GM18507 (cell line): ENCODE measurements at places on chromosomes 2 and 18.
A peak's percentile ranks its signal among the peaks of the same experiment; 100 is the strongest.

DNA sequence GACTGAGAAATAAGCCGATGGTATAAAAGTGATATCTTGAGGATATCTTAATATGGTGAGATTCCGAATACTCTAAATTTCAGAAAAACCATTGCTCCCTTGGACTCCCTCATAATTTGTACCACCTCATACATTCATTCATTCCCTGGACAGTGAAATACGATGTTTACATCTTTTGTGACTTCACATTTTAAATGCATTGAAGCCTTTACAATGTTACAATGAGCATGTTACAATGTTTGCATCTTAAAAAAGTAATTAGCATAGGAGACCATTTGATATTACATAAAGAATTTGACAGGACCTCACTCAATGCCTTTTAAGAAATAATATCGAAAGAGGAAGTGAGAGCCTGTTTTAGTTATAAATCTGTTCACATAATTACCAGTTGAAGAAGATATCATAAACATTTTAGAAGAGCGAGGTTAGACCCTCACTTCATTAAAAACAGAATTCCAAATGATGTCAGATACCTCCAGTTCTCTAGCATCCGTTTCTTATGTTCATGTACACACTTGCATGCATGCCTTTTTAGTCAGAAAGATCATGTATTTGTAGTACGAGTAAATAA lies 372.0 kb downstream of the ARHGAP15 start:
- DNase-seq = no peak

- no peak for DNase-seq
Measured at GRCh38 chr2:119706221-119706620, 27.2 kb downstream of the TMEM177 start.

- no peak for DNase-seq
Measured at GRCh38 chr2:54941248-54941984, 108.8 kb downstream of the RTN4 start.

DNA sequence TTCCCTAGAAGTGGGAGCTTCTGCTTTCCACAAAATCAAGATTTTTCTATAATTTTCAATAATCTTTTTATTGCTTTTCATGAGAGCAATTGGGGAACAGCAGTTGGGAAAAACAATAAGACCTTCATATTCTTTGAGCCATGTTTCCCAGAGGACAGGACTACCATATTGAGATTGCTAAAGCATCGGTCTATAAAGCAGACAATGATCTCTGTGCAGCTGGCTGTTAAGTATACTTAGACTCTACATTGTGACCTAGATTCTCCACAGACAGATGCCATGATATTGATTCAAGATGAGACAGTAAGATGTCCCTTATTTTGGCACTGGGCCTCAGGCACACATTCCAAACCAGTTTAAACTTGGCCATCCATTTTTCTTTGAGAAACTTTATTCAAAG lies 1178.7 kb downstream of the SUCLG1 start:
- no peak for DNase-seq

- no peak for DNase-seq
Measured at GRCh38 chr18:8286303-8286702, 322.9 kb upstream of the RAB12 start.

GRCh38 chr2:37683241-37683640 lies 11.8 kb upstream of the CDC42EP3 start:
- DNase-seq = no peak

GRCh38 chr2:201925056-201925455 lies 108.6 kb upstream of the FZD7 start:
- no peak for DNase-seq

DNA sequence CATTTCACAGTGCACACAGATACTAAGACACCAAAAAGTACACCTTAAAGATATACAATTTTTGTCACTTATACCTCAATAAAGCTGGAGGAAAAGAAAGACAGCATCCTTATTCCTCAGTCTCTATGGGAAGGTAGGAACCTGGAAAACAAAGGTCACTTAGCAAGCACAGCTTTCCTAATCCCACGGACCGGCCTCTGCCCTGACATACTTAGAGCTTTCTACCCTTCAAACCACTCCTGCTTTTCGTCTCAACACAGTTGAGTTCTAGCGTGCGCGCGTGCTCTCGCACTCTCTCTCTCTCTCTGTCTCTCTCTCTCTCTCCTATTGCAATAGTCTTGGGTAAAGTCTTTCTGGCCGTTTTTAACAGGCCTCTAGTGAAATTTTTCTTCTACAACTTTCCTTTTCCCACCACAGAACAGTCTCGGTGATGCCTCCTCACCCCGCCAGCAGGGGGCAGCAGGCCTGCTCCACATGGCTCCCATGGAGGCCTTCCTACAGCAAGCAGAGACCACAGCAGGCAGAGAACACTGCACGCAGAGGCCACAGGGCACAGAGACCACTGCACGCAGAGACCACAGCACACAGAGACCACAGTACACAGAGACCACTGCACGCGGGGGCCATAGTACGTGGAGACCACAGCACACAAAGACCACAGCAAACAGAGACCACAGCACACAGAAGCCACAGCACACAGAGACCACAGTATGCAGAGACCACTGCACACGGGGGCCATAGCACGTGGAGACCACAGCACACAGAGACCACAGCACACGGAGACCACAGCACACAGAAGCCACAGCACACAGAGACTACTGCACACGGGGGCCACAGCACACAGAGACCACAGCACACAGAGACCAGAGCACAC lies 106.9 kb downstream of the FBXO15 start:
- DNase-seq = no peak

GRCh38 chr2:38740851-38741731 lies 10.1 kb downstream of the SRSF7 start:
- no peak for DNase-seq

DNA sequence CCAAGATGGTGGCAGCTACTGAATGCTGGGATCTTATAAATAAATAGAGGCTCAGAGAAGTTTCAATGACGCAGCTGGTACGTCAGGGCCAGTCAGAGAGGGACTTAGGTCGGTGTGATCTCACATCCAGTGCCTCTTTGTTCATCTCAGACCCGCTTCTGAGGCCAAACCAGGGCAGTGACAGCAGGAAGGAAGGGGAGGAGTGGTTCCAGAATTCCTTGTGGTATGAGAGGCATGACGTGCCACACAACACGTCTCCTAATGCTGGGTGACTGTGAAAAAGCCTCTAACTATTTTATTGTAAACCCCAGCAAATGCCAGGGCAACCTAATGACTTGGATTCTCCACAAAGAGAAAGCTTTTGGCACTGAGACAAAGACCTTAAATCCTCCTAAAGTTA lies 423.3 kb downstream of the LPIN1 start:
- no peak for DNase-seq

DNA sequence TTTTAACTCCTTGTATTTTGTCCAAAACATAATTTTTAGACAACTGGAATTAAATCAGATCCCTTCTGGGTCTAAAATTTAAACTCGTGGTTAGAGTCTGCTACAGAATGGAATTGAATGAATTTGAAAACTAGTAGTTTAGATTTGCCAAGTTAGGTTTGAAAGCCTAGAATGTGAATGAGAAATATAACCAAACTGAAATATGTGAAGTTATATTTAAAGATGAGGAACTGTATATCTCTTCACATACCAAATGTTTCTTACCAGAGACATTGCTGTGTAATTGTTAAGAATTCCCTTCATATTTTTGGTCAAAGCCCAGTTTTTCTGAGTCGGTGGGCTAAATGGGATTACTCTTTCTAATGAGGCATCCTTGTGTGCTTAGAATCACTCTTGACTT lies 74.2 kb downstream of the LPIN1 start:
- DNase-seq = no peak

DNA sequence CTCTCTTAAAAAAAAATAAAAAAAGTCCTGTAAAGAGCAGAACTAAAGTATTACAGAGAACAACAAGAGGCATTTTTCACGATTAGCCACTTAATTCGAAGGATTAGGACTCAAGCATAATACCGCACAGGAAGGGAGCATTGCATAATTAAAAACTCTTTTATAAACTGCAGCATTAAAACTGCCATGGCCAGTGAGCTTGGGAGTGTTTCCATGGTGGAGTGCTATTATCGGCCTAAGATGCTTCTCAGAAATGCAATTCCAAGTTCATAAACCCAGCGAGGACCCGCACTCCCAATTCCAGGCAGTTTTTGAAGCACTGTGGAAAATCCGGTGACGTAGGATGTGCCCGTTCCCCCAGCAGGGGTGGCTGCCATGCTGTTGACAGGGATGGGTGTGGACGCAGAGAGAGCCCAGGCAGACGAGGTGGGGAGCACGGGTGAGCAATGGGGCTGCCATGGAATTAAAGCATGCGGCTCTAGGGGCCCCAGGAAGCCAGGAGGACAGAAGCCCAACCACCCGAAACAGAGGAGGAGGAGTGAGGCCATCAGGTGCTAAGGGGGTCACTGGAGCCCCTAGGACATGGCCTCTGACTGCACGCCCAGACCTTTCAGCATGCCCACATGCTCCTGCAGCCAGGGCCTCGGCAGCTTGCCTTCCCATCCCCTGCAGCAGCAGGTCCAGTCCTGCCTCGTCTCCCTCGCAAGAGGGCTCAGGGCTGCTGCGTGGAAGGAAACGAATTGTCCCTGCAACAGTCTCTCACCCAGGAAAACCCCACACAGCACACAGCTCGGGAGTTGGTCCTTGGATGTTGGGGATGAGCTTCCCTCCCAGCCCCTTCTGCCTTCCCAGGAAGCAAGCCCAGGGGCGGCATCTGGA lies 233.4 kb downstream of the NDUFA10 start:
- no peak for DNase-seq

- no peak for DNase-seq
Measured at GRCh38 chr2:218320704-218321336, 28.5 kb upstream of the TMBIM1 start.

- no peak for DNase-seq
Measured at GRCh38 chr18:77054288-77054605, 78.3 kb downstream of the MBP start.

- no peak for DNase-seq
Measured at GRCh38 chr2:56985609-56986008, 801.8 kb downstream of the CCDC85A start.

DNA sequence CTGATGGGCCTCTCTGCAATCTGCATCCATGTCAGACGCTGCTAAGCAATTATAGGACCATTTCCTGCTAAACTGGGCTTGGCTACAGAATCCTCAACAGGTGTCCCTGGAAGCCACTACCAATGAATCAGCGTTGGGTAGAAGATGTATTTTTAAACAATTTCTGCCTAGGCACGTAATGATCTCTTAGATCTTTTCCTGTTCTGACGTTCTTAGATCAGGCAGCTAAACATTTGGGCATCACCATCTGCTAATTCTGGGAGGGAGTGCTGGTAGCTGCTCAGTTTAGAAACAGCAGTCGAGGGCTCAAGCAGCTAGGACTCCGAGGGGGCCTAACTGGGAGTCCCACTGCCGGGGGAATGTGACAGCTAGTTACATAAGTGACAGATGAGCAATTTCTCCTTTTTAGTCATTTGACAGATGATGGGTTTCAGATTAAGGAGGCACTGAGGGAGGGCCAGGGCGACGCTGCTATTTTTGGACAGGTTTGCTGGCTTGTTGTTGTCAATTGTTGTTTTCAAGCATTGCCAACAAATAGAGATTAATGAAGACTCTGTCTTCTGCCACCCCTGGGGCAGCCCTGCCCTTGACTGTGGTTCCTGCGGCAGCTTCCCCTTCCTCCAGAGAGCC lies 92.7 kb downstream of the MRO start:
- DNase-seq = peak; percentile 36

- no peak for DNase-seq
Measured at GRCh38 chr2:235981631-235982030, 186.6 kb downstream of the GBX2 start.

- DNase-seq = no peak
Measured at GRCh38 chr2:121333231-121333630, 48.2 kb upstream of the TFCP2L1 start.

GRCh38 chr2:170190172-170190571 lies 12.2 kb downstream of the MYO3B start:
- DNase-seq = no peak

DNA sequence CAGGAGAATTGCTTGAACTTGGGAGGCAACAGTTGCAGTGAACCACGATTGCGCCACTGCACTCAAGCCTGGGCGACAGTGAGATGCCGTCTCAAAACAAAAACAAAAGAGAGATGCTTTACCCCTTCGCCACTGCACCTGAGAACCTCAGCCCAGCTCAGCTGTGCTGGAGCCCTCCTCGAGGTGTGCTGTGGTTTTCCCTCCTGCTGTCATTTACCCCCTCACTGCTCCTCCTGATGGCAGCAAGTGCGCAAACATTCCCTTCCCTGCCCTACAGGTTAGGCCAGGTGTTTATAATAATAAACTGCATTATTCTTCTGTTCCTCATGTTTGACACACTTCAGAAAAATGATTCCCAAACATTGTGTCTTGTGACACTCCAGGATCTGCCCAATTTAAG lies 8.4 kb downstream of the FBXO36 start:
- no peak for DNase-seq

GRCh38 chr2:235140801-235141081 lies 188.9 kb downstream of the SH3BP4 start:
- no peak for DNase-seq

DNA sequence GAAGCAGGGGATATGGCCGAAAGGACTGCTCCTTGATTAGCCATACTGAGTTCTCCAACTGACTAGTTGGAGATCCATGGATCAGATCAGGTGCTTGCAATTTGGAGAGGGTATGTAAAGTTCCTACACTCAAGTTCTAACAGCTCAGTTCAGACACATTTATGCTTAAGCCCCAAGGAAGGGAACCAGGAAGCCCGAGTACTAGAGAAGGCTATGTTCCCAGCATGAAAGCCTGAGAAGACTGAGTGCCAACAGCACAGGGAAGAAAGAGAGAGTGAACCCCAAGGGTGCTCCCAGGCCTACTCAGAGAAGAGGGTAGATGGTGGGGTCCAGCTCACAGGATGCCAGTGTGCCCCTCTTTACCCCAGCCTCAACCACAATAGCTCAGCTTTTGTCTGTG lies 16.1 kb upstream of the SPTBN1 start:
- no peak for DNase-seq

DNA sequence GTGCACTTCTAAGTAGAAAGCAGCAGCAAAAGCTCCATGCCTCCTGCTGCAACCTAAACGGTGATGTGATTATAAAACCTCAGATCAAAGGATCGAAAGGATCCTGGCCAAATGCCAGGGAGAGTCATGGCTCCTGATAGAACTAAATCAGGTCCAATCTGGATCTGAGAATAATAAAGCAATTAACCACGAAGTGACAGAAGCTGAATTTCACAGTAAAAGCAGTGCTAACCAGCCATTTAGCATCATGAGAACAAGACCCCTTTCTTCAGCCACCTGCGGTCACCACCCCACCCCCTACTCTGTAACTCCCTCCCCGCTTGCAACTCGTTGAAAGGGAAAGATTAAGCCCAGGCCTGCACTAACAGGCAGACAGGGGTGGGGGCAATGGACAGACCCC lies 748.7 kb downstream of the BCL11A start:
- no peak for DNase-seq
